ENCODE measurements at places on chromosomes 11 and 22.
A peak's percentile ranks its signal among the peaks of the same experiment; 100 is the strongest.

GRCh38 chr22:44031158-44031952 lies 7.3 kb downstream of the PARVB start:
- no peak for DNase-seq

DNA sequence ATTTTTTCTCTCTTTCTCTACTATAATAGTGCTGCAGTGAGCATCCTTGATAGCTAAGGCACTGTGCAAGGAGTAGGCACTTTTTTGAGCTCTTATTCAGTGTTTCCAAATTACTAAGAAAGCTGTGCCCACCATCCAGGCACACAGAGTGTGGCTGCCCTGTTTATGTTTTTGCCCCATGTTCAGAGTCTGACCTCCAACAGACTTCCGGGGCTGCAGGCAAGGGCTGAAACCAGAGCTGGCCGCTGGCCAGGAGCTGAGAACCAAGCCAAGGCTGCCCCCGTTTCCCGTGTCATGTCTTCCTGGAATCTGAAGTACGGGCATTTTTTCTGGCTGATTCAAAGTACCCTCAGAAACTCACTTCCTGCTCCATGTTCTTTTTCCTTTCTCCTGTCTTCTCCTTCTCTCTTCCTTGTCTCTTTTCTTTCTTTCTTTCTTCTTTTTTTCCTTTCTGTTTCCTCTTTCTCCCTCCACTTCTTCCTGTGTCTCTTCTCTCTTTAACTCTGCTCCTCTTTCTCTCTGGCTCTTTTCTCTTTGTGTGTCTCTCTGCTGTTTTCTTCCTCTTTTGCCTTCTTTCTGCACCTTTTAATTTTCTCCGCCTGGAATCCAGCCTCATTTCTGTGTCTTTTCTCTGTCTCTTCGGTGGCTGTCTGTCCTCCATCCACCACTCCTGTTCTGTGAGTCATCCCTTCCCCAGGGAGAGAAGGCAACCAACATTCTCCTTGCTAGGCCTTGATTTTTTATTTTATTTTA lies 17.0 kb upstream of the KCTD14 start:
- peak; percentile 73 for DNase-seq

- no peak for DNase-seq
These were observed 8.5 kb downstream of the NAV2 start for GRCh38 chr11:19721176-19721575.

GRCh38 chr22:39388261-39389011 lies 11.1 kb upstream of the TAB1 start:
- peak; percentile 26 for DNase-seq

DNA sequence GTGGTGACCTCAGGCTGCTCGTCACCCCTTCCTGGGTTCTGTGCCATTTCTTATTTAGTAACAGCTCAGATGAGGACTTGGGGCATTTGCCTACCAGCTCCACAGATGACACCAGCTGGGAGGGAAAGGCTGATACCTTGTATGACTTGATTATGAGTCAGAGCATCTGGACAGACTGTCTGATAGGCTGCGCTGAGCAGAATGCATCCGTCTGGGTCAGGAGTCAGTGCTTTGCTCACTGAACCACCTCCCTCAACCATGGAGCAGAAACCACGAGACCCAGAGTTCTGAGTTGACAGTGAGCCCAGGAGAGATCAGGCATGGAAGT lies 6.8 kb downstream of the ST14 start:
- peak; percentile 84 for DNase-seq

DNA sequence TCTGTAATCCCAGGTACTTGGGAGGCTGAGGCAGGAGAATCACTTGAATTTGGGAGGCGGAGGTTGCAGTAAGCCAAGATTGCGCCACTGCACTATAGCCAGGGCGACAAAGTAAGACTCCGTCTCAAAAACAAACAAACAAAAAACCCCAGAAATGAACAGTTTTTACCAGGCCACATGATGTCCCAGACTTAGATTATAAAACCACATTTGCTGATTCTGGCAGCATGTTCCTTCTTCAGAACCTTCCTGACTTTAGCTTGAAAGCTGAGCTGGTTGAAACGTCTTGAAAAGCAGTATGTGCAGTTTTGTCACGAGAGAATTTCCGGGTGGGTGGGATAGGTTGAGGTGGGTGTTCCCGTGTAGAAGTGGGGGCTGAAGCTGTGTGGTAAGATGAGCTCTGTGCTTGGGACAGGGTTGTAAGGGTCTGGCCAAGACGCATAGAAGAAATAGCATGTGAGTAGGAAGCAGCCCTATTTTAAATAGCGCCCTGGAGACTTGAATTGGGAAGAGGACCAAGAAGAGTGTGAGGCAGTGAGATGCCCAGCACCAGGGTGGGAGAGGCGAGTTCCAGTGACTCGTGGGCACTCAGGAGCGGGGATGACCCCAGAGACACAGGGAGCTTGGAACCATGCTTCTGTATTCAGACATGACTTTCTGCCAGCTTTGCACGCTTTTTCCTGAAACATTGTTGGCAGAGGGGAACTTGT lies 7.6 kb downstream of the AP2A2 start:
- DNase-seq: no peak

- no peak for DNase-seq
These were observed 84.4 kb upstream of the ARHGAP42 start for GRCh38 chr11:100602716-100603115.

- DNase-seq: no peak
These were observed 6.8 kb downstream of the CABP7 start for GRCh38 chr22:29726512-29727130.

DNA sequence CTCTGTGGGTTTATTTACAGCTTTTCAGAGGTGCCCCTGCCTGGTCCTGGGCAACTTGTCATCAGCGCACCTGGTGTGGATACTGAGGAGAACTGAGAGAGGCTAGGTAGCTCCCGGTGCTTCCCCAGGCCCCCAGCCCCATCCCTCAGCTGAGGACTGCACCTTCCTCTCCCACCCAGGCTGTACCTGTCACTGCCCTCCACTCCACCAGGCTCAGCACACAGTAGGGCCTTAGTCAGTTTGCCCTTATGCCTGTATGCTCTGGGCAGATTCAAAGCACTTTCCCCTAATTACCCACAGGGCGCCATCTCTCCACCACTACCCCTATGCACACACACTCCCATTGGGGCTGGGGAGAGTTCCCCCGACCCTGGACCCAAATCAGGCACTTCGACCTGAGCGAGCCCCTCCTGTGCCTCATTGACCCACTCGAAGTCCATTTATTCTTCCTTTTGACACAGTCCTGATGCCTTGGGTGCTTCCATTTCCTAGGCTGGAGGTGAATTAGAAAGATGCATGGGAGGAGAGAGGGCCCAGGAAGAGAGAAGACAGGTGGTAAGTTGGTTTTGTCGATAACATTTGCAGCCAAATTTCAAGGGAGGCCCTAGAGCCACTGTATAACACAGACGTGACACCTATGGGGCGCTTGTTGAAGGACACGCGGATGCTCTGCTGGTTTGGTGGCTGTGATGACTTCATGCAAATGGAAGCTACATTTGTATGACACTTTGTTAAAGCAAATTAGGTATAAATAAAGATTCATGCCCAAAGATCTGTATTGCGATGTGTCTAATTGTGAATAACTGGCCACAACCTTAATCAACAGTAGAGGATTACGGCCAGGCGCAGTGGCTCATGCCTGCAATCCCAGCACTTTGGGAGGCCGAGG lies 13.8 kb upstream of the PICK1 start:
- DNase-seq: no peak

- peak; percentile 29 for DNase-seq
These were observed 11.3 kb downstream of the CUL5 start for GRCh38 chr11:108019870-108020540.

Measured in skeletal muscle cell (primary cell).